ENCODE measurements at places on chromosomes 6 and 20. TPM values are rescaled to one million over a fixed set of nuclear protein-coding genes. Genes with fewer than 3 reads are reported as not detected.

Gene BTNL2
- total RNA-seq: not detected

Gene TCP11
- total RNA-seq: not detected

Gene ECT2L
- not detected for total RNA-seq

Gene SYCP2L
- total RNA-seq: not detected

Gene SCRT2
- total RNA-seq: not detected

DNA sequence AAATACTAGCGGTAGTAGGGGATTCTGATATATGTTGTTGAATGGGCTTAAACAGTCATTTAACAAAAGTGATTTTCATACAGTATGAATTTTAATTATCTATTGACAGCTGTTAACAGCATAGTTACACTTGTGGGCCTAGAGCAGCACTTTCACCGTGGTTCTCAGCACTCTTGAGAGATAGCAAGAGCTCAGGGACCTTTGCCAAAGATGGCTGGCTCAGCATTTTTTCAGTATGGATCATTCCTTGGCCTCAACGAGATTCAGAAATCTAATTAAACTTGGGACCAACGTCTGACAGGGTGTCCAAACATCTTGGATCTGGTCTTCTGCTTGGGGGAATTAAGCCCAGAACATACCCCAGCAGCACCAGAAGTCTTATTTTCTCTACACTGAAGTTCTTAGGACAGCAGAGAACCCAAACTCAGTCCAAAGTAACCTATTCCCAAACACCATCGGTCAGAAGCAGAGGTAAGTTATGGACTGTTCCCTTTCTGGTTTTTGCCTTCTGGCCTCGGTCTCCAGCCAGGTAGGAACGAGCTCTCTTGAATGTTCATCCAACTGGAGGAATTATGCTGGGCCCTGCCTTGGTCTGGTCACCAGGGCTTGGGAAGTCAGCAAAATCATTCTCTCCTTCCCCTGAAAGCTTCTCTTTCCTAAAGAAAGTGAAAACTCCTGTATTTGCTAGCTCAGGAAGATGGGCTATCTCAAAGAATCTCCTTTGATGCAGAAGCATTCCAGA lies 25.7 kb downstream of the PRPH2 start:
- peaks cover 13% of the 10 kb centered on the region for H3K36me3 ChIP-seq
- H3K4me3 ChIP-seq: no peak overlapping the region
- H3K4me1 ChIP-seq: peaks cover 31% of the 10 kb centered on the region
- no peak overlapping the region for H3K27ac ChIP-seq

DNA sequence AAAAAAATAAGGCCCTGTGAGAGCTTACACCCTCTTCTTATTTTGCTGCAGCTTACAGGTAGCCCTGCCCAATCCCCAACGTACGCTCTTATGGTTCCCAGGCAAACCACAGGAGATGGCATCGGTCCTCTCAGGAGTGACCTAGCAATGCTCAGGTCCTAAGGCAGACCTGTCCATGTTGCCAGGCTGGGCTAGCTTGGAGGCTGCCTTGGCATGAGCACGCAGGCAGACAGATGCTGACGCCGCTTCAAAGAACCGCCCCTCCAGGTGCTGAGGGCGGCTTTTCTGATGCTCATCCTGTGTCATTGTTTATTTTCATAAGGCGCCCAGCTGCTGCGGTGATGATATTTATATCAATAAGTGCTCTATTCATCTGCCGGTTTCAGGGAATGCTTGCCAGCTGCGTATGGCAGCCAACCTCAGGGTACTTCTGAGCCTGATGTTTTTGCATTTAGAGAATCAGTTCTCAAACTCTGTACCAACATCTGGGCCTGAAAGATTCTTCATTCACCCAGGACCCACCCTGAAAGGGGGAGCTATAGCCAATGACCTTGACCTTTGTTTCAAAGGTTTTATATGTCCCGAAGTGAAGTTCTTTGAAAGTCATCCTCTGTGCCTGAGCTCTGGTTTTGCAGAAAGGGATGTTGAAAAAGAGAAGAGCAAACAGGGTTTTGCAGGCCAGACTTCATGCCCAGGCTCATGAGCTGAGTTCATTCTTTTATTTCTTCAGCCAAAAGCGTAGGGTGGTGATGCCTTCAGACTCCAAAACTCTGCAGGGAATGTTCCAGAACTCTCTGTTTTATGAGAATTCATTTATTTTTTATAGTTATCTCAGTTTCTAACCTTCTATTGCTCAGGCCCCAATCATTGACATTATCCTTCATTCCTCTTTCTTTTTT lies 475.6 kb upstream of the CHD6 start:
- H3K4me3 ChIP-seq: no peak overlapping the region
- no peak overlapping the region for H3K27ac ChIP-seq
- H3K4me1 ChIP-seq: no peaks in the 10 kb centered on the region
- H3K36me3 ChIP-seq: no peaks in the 10 kb centered on the region
- DNase-seq: no peak
- H3K27me3 ChIP-seq: no peaks in the 10 kb centered on the region

DNA sequence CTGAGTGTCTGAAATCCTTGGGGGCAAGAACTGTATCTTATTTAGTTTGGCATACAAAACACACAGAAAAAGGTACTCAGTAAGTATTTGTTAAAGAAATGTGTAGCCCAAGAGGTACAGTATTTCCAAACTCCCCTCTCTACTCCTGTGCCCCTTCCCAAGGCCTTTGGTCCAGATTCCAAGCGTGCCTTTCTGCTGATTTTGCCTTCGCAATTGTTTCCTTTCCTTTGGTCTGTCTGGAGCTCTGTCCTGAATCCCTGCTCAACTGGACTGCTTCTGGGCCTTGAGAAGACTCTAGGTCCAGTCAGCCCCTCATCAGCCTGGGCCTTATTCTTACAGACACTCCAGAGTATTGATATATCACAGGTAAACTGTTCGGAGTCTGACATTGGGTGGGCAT lies 122.2 kb upstream of the SYNCRIP start:
- no peaks in the 10 kb centered on the region for H3K4me1 ChIP-seq
- peaks cover 16% of the 10 kb centered on the region for H3K27me3 ChIP-seq
- no peak for DNase-seq
- H3K4me3 ChIP-seq: no peak overlapping the region

DNA sequence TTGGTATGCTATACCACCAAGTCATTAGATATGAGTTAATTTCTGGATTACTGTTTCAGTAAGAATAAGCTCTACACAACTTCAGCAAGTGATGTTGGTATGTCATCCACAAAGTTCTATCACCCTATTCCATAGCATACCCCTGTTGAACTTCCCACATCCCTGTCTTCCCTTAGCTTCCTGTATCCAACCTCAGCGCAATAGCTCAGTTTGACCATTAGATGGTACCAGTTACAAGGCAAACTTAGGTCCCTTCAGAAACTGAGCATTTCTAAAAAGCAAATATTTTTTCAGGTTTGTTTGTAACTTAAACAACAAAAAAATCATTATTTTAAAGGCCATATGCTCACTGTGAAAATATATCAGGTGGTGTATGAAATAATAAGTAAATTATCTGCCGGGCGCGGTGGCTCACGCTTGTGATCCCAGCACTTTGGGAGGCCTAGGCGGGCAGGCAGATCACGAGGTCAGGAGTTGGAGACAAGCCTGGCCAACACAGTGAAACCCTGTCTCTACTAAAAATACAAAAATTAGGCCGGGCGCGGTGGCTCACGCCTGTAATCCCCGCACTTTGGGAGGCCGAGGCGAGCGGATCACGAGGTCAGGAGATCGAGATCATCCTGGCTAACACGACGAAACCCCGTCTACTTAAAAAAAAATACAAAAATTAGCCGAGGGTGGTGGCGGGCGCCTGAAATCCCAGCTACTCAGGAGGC lies 8.8 kb upstream of the MOG start:
- H3K4me1 ChIP-seq: peaks cover 8% of the 10 kb centered on the region
- H3K4me3 ChIP-seq: no peak overlapping the region
- no peaks in the 10 kb centered on the region for H3K27me3 ChIP-seq
- no peak overlapping the region for H3K27ac ChIP-seq
- H3K36me3 ChIP-seq: no peaks in the 10 kb centered on the region
- no peak for DNase-seq

- peaks cover 12% of the 10 kb centered on the region for H3K4me1 ChIP-seq
- H3K27ac ChIP-seq: no peak overlapping the region
- no peaks in the 10 kb centered on the region for H3K36me3 ChIP-seq
- no peak for DNase-seq
Measured at GRCh38 chr20:63000958-63001357, 5.8 kb downstream of the BHLHE23 start.

- DNase-seq: no peak
- H3K36me3 ChIP-seq: peaks cover 8% of the 10 kb centered on the region
- H3K4me3 ChIP-seq: no peak overlapping the region
- peaks cover 11% of the 10 kb centered on the region for H3K4me1 ChIP-seq
- no peaks in the 10 kb centered on the region for H3K27me3 ChIP-seq
Measured at GRCh38 chr6:111201244-111201554, 113.9 kb downstream of the SLC16A10 start.

DNA sequence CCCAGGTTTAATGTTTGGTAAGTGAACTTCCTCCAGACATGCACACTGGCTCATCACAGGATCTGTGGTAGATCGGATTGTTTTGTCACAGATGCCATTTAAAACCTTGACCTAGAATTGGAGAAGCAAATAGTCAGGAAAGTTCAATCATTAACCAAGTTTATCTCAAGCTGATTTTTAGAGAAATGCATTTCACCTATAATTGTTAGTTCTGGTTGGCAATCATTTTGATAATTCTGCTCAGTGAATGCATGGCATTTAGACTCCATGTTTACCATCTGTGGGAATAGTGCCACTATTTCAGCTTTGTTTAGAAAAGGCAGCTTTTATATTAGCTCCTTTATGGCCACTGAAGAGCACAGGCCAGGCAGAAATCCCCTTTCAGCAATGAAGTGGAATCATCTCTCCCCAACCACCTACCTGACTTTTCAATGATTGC lies 73.9 kb upstream of the IPCEF1 start:
- no peaks in the 10 kb centered on the region for H3K36me3 ChIP-seq
- no peaks in the 10 kb centered on the region for H3K4me1 ChIP-seq
- no peak overlapping the region for H3K27ac ChIP-seq
- no peak overlapping the region for H3K4me3 ChIP-seq
- no peak for DNase-seq
- H3K27me3 ChIP-seq: peaks cover 2% of the 10 kb centered on the region

DNA sequence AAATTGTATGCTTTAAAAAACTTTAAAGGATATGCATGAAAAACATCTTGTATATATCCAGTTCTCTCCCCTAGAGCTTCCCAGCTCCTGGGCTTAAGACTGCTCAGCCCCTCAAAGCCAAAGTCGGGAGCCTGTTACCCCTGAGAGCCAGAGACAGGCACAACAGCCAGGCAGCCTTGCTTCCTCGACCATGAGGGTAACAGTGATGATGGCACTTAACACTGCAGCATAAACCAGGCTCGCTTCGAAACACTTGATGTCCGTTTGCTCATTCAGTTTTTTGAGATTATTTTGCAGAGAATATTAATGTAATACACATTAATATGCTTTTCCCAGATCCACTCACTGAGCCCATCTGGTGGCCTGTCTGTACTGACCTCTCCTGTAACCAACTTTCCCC lies 47.2 kb downstream of the RPP40 start:
- no peak for DNase-seq
- peaks cover 7% of the 10 kb centered on the region for H3K27me3 ChIP-seq
- H3K4me1 ChIP-seq: no peaks in the 10 kb centered on the region
- peaks cover 2% of the 10 kb centered on the region for H3K36me3 ChIP-seq
- no peak overlapping the region for H3K4me3 ChIP-seq

DNA sequence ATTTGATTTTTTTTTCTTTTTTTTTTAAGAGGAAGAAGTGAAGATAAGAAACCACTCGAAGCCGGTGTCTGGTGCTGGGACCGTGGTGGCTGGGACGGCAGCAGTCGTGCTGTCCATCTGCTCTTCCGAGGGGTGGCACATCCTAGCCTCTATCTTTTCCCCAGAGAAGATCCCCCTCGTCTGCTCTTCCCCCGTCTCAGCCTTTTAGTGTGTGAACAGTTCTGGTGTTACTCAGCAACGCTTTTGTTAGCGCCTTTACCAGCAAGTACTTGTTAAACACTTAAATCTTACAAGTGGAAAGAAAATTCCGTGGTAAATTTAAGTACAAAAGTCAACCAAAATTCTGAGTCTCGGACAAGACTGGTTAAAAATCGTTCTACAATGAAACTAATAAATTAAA lies 90.1 kb downstream of the RSPH3 start:
- DNase-seq: no peak
- H3K4me1 ChIP-seq: peaks cover 26% of the 10 kb centered on the region
- peaks cover 8% of the 10 kb centered on the region for H3K36me3 ChIP-seq
- no peak overlapping the region for H3K4me3 ChIP-seq

DNA sequence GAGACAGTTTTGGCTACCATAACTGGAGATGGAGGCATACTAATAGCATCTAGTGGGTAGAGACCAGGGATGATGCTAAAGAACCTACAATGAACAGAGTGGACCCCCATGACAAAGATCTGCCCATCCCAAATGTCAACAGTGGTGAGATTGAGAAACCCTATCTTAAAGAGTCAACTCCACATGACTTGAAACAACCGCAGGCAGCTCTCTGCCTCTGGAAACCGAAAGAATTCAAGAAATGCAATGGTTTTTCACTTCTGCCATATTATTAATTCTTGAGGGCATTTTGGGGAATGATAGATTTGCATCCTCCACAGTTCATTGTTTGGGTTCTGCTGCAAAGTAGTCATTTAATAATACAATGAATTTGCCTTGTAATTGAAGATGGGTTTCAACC lies 463.4 kb downstream of the MAFB start:
- H3K27ac ChIP-seq: no peak overlapping the region
- no peaks in the 10 kb centered on the region for H3K27me3 ChIP-seq
- H3K4me3 ChIP-seq: no peak overlapping the region
- no peaks in the 10 kb centered on the region for H3K4me1 ChIP-seq
- no peak for DNase-seq

GRCh38 chr6:85402922-85403321 lies 47.0 kb upstream of the NT5E start:
- H3K4me3 ChIP-seq: no peak overlapping the region
- peak overlapping the region; percentile 41 for H3K27ac ChIP-seq
- no peak for DNase-seq
- H3K4me1 ChIP-seq: peaks cover 52% of the 10 kb centered on the region

Measured in activated naive CD8-positive, alpha-beta T cell treated with anti-CD3 and anti-CD28 coated beads, Interleukin-2, amount 10 ng/mL, durations not matched to agents 7 days and 5 days (primary cell).